ENCODE measurements at places on chromosomes 13 and 19.
A peak's percentile ranks its signal among the peaks of the same experiment; 100 is the strongest.

DNA sequence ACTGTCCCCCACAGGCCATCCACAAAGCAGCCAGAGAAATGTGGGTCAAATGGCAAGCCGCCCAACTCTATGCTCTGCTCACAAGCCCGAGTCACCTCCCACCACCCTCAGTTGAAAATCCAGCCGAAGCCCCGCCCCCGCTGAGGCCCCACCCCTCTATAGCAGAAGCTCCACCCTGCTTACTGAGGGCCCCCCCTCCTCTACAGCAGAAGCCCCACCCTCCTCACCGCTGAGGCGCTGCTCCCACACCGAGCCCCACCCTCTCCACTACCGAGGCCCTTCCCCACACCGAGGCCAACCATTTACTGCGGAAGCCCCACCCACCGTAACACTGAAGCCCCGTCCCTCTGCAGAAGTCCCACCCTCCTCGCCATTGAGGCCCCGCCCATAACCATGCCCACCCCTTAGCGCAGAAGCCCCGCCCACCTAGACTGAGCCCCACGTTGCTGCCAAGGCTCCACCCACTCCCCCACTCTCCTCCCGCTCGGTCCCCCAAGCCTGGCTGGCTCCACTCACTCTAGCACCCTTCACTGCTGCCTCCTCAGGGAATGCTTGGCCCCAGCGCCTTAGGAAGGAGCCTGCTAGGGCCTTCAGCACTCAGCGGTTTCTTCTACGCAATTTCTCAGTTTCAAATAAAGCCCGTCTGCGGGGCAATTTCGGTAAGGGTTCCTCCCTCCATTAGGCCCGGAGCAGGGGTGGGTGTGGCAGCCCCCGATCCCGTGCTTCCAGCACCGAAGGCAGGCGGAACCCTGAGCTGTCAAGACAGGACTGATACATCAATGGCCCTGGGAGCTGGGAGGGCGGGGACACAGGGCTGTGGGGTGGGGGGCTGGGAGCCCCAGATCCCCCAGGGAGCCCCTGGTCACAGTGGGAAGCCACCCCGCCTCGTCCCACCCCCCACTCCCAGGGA, 9.0 kb upstream of the MYDGF start:
- no peak for DNase-seq

GRCh38 chr19:14761607-14762006, 16.8 kb downstream of the ADGRE2 start:
- DNase-seq: no peak

DNA sequence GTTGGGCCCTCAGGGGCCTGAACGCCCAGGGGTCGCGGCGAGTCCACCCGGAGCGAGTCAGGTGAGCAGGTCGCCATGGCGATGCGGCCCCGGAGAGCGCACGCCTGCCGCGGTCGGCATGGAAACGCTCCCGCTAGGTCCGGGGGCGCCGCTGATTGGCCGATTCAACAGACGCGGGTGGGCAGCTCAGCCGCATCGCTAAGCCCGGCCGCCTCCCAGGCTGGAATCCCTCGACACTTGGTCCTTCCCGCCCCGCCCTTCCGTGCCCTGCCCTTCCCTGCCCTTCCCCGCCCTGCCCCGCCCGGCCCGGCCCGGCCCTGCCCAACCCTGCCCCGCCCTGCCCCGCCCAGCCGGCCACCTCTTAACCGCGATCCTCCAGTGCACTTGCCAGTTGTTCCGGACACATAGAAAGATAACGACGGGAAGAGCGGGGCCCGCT, at the start of gene CCNA1:
CCNA1 (plus strand) TSS at position 390 of the 439 bp plus-strand sequence. CDS start 562 bp downstream, outside the sequence.
- DNase-seq: peak; percentile 65

DNA sequence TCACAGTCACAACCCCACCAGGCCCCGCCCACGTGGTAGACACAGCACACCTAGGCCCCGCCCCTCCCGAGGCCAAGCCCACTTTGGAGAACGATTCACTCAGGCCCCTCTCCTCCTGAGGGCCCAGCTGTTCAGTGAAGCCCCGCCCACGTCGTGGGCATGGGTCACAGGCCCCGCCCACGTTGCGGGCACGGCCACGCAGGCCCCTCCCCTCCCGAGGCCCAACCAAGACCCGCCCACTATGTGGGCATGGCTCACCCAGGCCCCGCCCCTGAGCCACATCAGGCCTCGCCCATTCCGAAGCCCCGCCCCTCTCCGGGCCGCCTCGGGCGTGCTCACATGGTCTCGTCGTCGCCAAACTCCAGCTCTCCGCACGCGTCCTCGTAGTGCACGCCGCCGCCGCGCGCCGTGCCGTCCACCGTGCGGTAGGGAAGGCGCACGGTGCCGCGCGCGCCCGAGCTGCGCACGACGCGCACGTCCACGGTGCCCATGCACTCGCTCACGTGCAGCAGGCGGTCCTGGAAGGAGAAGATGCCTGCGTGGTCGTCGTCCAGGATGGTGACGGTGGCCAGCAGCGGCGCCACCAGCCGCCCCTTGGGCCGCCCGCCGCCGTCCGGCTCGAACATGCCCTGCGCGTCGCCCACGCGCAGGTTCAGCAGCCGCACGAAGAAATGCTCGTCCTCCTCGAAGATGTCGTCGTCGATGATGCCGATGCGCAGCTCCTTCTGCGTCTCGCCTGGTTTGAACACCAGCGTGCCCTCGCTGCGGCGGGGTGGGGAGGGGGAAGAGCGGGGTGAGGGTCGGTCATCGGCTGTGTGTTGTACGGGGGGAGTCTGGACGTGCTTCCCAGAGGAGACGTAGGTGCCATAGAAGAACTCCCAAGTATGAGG, 24.0 kb downstream of the SLC8A2 start:
- peak; percentile 56 for DNase-seq

GRCh38 chr19:46963093-46963734, 56.4 kb upstream of the NPAS1 start:
- DNase-seq: peak; percentile 20

GRCh38 chr19:21604351-21604926, 99.0 kb downstream of the ZNF429 start:
- no peak for DNase-seq

DNA sequence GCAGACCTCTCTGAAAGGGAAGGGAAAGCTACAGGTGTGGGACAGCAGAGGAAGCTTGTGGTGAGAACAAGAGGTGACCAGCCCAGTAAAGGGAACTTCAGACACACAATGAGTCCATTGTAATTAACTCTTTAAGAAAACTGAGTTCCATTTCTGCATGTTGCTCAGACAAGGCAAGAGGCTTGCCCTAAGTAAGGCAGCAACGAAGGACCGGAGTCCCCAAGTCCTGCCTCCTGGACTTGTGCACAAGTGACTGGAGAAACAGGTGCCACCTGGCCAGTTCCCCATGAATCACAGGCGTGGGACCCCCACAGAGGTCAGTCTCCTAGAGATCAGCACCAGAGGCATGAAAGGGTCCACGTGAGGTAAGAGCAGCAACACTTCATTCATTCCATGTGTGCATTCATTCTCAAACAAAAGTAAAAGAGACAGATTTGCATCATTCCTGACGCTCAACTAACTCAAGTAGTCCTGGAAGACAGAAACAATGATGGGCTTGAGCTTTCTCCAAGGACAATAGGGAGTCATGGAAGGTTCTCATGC, 14.7 kb upstream of the SIGLEC6 start:
- DNase-seq: no peak

- no peak for DNase-seq
Observed at GRCh38 chr19:2645826-2646225, 56.7 kb downstream of the GNG7 start.

- no peak for DNase-seq
Observed at GRCh38 chr13:46913757-46914156, 16.9 kb upstream of the HTR2A start.

DNA sequence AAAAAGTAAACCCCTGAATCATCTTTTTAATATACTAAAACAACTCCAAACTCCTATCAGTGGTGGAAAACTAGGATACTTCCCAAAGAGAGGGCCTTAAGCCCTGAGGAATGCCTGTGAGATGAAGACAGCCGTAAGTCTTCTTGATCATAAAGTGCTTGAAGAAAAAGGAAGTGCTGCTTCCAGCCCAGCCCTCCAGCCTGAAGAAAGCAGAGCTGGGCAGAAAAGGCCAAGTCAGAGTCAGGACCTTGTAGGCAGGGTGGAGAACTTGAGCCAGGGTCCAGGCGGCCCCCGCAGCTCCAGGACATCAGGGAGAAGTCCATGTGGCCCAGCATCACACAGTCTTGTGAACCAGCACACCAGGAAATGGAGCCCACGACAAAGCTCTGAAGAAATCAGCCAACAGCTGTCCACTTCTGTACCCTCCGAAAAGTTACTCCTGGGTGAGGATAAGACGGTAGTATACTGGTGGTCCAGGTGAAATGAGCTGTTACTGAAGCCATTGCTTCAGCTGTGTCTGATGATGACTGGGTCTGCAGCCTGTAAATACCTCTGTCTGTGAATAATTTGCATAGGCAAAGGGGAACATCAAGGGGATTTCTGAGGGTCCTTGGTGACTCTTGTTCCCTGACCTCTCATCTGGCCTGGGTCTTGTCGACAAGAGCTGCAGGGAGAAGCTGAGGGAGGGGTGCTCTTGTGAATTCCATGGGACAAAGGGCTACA, 18.7 kb upstream of the CRYL1 start:
- DNase-seq: no peak

- no peak for DNase-seq
Observed at GRCh38 chr13:91355099-91355825, 7.8 kb downstream of the MIR17HG start.

GRCh38 chr13:111346101-111346680, 25.7 kb downstream of the TEX29 start:
- DNase-seq: no peak

DNA sequence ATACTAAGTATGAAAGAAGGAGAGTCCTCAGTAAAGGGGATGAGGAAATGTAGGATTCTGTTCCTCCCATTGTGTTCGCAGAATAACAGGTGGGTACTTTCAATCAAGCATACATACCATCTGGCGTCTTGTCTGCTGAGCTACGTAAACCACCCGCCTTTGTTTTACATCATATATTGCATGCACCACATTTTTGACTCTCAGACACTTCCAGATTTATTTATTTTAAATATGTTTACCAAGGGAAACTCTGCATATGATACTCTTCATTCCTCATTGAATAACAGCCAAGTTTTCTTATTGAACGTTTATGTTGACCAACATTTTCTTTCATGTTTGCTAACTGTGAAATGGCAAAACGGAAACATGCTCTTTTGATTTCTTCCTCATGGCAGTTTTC, 174.1 kb downstream of the FGF14 start:
- DNase-seq: no peak

DNA sequence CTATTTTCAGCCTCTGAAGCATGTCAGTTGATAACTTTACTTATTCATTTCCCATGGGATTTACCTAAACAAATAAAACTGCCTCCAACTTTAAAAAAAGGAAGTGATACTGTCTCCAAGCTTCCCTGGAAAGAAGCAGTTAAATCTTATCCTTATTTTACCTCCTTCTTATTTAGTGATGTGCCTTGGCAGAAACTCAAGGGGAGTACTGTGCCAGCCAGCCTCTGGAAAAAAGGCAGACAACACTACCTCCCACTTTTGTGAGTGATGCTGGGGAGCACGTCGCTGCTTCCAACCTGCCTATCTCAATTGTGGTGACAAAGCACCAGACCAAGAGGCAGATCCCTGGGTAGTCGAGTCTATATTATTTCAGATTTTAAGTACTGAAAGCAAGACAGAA, 765.6 kb downstream of the DIAPH3 start:
- DNase-seq: no peak

- no peak for DNase-seq
Observed at GRCh38 chr13:97367016-97367822, 66.8 kb upstream of the RAP2A start.

GRCh38 chr13:40540328-40541044, 126.0 kb downstream of the FOXO1 start:
- no peak for DNase-seq

DNA sequence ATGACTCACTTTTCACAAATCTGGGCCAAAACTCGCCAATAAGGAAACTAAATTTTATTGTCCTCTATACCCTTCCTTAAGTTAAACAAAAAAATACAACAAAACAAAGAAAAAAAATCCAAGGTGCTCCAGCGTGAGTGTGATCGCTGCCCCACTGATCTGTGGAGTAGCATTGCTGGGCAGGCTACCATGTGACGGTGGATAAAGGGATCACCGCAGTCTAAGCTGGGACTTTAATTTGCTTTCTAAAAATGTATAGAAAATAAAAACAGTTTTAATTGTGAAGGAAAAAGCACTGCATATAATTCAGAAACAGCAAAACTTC, 92.9 kb downstream of the FLT1 start:
- no peak for DNase-seq

DNA sequence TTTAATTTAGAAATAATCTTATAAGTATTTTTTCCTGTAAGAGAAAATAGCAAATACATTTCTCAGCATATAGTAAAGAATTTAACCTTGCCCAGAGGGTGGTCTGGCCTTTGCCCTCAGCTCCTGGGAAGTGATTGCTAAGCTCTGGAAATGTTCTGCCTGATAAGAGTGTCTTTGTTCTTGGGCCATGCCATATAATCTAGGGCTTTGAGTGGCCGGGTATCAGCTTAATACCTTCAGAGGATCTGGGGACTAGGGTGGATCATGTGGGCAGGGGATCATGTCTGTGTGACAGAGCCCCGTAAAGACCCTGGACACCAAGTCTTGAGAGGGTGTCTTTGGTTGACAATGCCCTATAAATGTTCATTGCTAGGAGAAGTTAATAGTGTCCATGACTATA, 1032.4 kb upstream of the MIR17HG start:
- DNase-seq: no peak

- DNase-seq: no peak
Observed at GRCh38 chr13:102495663-102496062, 93.8 kb upstream of the FGF14 start.

DNA sequence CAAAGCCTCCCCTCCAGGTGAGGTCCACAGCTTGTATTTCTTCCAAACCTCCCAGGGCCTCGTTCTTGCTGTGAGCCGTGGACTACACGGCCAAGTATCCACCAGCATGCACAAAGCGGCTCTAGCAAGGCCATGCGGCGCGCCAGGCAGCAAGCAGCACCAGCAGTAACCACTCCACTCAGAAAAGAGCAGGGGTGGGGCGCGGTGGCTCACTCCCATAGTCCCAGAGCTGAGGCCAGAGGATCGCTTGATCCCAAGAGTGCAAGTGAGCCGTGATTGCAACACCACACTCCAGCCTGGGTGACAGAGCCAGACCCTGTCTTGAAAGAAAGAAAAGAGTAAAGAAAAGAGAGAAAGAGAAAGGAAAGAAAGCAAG, 4.7 kb downstream of the CCDC8 start:
- DNase-seq: no peak

GRCh38 chr13:112759053-112759452, 69.2 kb downstream of the ATP11A start:
- DNase-seq: no peak

- DNase-seq: peak; percentile 76
Observed at GRCh38 chr19:12757544-12758274, 6.1 kb downstream of the BEST2 start.

Measured in T-helper 2 cell treated with Interferon-gamma antibody and Interleukin-4, amounts not matched to agents 5 μg/mL and 100 μg/mL, for 36 hours (primary cell).